ENCODE measurements at places on chromosomes 16 and 17.

GRCh38 chr16:73337373-73338296, 289.7 kb upstream of the ZFHX3 start:
- no peak for DNase-seq

DNA sequence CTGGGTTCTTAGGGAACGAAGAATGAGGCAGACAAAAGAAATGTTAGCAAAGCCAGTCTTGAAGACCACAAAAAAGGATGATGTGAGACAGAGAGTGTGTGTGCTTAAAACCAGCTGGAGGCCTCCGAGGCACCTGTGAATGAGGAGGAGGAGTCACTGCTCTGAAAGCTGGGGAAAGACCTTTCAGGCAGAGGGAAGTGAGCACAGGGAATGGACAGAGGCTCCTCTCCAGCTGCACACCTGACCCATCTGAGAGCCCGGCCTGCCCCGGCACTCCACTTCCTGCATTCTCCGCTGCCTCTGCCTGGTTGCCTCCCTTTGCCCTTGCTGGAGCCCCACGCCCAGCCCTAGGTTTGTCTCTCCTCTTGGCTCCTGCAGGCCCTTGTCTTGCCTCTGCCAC, 55.2 kb upstream of the SREBF1 start:
- no peak for DNase-seq

- DNase-seq: no peak
Measured at GRCh38 chr17:76675648-76676047, 32.1 kb upstream of the ST6GALNAC1 start.

GRCh38 chr16:72013389-72013788, 4.8 kb downstream of the DHODH start:
- peak; percentile 64 for DNase-seq

- DNase-seq: no peak
Measured at GRCh38 chr16:27498916-27499658, 50.6 kb downstream of the GTF3C1 start.

Data from Daoy (cell line).